ENCODE measurements at places on chromosomes 2 and 18.

- DNase-seq, result no peak
Observed at GRCh38 chr2:3535794-3536681, 16.7 kb upstream of the ADI1 start.

DNA sequence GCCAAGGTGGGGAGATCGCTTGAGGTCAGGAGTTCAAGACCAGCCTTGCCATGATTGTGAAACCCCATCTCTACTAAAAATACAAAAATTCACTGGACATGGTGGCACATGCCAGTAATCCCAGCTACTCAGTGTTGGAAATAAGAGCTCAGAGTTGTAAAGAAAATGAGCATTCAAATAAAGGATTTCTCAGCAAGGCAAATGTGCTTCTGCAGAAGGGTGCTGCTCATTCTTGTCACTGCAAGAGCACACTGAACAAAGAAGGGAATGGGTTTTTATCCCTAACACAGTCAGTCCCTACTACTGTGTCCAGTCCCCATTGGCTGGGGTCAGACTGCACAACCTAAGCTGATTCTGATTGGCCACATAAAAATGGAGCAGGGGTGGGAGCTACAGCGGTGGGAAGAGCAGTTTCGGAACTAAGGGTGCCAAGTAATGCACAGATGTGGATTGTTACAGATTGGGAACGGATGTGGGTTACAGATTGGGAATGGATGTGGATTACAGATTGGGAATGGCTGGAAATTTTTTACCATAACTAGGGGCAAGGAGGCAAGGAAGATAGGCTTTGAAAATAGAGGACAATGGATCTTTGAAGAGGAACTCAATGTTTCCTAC, 31.1 kb upstream of the TRAPPC8 start:
- DNase-seq, result no peak

GRCh38 chr2:38598991-38599295, 3.8 kb downstream of the HNRNPLL start:
- DNase-seq, result no peak

GRCh38 chr2:85717308-85718008, 23.3 kb downstream of the GNLY start:
- DNase-seq, result no peak

DNA sequence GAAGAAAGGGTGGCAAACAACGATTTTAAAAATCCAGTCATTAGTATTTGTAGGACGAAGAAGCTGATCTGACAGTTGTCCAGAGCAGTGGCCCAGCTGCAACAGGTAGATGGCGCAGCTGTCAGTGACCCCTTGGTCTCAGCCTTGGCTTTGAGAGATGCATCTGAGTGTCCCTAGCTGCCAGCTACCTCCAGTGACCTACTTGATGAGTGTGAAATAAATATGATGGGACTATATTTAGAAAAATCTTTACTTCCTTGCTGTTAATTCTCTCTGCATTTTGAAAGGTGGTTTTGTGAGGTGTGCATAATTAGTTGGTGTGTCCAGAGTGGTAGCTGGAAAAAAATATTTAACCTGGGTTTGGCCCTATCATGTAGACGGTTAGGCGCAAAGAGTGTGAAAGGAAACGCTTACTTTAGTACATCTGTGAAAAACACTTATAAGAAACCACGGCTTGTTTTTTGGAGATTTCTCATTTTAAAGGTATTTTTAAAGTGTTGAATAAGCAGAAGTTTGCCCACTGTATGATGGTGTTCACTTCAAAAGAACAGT, 963 bp downstream of the INPP1 start:
- no peak for DNase-seq

DNA sequence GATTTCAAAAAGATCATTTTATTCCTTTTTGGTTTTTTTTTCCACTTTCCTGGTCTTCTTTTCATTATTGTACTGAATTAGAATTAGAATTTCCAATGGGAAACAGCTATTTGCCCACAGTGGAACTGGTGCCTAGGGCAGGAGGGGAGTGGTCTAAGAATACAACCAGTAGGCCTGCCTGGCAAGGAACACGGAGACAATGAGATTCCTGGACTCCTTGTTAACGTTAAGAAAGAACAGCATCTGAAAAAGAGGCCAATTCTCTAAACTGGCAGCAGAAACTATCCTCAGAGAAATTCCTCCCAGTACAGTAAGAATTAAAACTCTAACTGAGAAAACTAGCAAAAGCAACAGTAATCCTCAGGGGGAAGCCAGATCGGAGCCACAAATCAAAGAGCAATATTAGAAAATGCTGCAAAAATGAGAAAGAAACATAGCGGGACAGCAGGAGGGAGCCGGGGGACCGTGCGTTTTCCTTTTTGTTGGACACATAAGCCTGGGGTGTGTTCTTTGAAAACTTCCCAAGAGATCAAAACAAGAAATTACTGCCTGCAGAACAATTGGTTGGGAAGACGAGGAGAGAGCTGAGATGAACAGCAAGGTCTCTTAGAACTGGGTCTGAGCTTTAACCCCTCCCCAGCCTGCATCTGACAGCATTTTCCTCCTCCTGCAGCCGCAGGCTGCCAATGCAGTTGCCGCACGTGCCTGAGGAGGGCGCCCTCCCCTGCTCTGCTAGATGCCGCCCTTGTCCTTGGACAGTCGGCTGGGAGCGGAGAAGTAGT, 776.0 kb downstream of the TSN start:
- DNase-seq, result no peak

DNA sequence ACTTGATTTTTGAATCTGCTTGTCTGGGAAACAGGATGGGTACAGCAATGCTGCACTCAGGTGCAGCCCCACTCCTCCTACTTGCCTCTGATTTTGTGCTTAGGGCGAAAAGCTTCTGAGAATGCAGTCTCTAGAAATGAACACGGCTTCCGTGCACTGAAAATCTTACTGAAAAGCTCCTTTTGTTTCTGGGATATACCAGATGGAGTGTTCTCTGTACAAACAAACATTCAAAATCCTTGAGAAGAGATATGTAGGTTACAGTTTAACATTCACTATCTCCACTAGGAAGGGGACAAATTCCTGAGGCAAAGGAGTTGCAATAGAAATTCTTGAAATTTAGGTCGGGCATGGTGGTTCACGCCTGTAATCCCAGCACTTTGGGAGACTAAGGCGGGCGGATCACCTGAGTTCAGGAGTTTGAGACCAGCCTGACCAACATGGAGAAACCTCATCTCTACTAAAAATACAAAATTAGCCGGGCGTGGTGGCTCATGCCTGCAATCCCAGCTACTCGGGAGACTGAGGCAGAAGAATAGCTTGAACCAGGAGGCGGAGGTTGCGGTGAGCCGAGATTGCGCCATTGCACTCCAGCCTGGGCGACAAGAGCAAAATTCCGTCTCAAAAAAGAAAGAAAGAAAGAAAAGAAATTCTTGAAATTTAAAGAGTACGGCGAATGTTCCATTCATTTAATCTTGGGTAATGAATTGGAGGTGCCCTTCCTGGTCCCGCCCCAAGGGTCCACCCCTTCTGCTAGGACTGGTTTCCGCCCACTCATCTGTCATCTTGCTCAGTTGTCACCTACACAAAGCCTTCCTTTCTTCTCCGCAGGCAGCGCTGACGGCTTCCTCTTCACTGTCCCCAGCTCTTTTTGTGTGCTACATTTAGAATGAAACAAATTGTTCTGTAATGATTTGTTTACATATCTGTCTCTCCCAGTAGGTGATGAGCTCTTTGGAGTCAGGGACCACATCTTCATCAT, 92.4 kb downstream of the SOCS6 start:
- no peak for DNase-seq

GRCh38 chr2:69493268-69493667, 56.0 kb upstream of the NFU1 start:
- no peak for DNase-seq

GRCh38 chr2:212732860-212733259, 194.3 kb upstream of the ERBB4 start:
- DNase-seq, result no peak

DNA sequence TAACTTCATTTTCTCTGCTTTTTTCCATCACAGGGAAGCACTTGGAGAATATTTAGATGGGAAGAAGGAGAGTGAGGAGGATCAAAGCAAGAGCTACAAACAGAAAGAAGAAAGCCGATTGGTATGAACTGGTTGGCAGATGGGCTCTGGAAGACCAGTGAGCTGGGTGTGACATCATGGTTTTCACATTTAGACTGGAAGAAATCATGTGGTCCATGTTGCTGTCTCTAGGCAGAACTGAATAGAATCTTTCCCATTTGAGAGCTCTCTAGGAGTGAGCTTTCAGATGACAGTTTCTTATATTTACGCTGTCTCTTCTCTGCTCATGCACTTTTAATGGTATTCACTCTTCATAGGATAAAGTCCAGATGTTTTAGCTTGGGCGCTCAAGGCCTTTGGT, 12.6 kb downstream of the DRC1 start:
- no peak for DNase-seq

- peak; percentile 7 for DNase-seq
Observed at GRCh38 chr2:224400886-224401632, 848 bp downstream of the FAM124B start.

DNA sequence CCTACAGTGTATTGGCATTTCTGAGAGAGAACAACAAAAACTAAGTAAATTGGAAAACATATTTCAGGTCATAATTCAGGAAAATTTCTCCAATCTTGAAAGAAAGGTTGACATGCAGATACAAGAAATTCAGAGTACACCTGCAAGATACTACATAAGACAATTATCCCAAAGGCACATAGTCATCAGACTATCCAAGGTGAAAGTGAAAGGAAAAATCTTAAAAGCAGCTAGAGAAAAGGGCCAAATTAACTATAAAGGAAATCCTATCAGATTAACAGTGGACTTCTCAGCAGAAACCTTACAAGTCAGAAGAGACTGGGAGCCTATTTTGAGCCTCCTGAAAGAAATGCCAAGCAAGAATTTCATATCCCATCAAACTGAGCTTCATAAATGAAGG, 449.0 kb upstream of the MMADHC start:
- DNase-seq, result no peak

DNA sequence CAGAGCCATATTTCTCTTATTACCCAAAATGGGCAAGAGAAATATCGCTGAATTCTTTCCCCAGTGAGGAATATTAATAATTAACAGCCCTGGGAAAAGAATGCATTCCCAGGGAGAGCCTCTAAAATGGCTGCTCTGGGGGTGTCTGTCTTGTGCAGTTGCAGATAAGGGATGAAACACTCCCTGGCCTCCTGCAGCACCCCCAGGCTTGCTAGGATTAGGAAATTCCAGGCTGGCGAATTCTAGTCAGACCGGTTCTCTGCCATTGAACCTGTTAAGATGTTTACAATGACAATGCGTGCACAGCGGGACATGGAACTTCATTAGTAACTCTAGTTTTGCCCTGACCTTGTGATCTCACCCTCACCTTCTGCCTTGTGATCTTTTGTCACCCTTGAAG, 24.5 kb downstream of the MRPL30 start:
- no peak for DNase-seq

DNA sequence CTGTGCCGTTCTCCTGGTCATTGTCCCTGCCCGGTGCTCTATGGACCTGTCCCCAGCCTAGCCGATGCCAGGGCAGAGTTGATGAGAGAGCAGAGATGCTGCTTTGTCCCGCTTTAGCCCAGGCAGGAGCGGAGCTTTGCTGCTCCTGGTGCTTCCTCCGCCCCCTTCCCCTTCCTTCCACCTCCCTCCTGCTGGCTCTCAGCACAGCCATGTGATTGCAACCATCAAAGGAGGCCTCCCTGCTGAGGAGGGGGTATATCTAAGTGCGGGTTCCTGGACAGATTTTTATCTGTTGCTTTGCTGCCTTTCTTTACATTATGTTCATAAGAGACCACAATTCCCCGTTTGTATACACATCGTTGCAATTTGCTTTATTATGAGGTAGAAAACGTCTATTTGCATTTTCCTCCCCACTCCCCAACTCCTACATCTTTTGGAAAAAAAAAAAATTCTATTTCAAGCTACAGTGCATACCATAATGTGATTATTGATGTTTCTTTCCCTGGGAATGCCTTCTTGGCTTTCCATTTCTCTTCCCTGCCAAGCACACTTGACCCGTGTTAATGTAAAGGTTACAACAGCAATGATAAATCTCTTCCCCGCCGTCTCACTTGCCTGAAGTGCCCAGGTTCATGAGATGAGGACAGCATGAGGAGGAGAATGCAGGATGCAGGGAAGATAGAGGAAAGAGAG, 25.4 kb downstream of the ALPK2 start:
- DNase-seq, result no peak

- no peak for DNase-seq
Observed at GRCh38 chr18:3815991-3816390, 366.0 kb downstream of the TGIF1 start.

GRCh38 chr2:9488583-9489547, 14.5 kb downstream of the IAH1 start:
- DNase-seq, result no peak

DNA sequence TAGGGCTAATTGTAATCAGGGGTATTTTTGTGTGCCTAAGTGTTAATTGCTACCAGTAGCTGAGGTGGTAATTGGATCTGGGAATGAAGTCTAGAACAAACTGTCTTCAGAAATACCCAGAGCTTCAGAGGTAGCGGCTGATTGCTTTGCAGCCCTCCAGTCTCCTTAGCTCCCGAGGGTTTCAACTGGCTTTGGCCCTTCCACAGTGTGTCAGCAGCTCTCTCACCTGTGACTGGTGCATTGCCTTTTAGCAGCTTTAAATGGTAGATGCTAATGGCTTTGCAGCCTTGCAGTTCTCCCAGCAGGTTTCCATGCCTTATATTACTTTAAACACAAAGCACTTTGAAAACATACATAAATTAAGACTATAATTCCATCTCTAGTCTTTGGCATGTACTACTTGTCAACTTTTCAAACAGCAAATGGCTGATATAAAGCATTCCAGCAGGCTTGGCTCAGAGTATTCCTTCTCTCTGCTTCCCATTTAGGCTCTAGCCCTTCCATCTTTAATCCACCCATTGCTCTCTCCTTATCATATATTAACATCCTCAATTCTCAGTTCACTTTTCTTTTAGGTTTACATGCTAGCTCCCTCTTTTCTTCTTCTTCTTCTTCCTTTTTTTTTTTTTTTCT, 156.4 kb upstream of the GALNT13 start:
- no peak for DNase-seq

DNA sequence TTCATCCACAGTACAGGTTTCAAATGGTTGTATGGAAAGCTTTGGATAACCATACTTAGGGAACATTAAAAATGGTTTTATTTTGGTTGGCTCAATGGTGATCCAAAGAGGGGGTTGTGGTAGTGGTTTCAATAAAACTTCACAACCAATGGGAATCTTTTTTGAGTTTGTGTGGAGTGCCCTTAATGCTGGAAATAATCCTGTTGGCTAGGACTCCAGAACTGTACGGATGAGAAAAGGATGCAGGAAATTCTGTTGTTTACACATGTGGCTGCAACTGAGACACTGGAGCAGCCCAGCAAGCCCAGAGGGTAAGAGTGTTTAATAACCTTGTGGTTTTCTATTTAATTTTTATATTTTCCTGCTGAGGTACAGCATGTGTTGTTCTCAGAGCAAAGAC, at the start of gene CCDC102B:
TSS of gene CCDC102B (plus strand) at position 210 of the 400 bp plus-strand sequence. CDS start 38,684 bp downstream, outside the sequence.
- DNase-seq, result no peak

- DNase-seq, result no peak
Observed at GRCh38 chr2:175999283-175999819, 2.7 kb downstream of the LNPK start.

GRCh38 chr2:61966087-61966727, 60.7 kb downstream of the COMMD1 start:
- DNase-seq, result no peak

DNA sequence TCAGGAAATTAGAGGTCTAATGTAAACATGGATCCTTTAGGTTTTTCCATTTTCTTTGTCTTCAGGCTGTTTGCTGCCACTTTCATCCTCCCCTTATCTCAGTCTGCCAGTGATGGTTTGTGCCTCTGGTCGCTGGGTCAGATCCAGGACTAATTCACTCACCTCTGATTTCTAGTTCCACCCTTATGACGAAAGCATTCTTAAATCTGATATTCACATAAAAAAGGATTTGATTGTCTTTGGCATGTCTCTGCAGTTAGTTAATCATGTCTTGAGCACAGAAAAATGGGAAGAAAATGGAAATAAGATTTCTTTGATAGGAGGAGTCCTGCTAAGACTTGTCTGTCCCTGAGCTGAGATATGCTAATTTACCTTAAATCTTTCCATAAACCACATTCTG, 4.6 kb downstream of the IL1RL1 start:
- DNase-seq, result no peak
